ENCODE measurements at places on chromosomes 7 and 10.

DNA sequence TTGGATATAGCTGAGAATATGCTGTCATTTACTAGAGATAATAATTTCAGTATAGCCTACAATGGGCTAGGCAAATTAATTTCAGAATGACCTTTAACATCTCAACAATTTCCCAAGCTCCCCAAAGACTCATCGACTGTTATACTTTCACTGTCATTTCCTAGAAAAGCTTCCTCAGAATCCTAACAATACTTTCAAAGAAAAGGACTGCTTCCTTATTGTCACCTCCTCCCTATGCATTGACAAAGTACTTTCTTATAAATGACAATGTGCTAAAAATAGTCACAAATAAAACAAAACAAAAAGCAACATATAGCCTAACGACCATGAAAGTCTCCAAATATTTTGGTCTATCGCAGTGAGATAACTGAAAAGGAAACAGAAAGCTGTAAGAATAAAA lies 272.6 kb downstream of the ELMO1 start:
- no peak for DNase-seq

DNA sequence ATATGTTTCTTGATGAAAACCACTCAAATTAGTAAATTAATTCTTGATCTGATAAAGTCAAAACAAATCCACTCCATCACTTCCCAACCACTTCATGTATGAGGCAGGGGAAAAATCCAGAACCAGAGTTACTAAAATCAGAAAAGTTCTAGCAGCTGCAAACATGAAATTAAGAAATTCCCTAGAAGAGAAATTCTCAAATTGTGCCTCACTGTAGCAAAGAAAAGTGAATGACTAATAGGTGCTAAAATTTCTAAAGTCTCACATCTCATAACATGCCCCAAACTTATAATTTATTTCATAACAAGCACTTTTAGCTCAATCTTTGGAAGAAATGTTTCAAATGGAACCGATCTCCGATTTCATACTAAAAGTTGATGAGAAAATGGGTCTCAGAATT lies 345.0 kb upstream of the AOAH start:
- no peak for DNase-seq

DNA sequence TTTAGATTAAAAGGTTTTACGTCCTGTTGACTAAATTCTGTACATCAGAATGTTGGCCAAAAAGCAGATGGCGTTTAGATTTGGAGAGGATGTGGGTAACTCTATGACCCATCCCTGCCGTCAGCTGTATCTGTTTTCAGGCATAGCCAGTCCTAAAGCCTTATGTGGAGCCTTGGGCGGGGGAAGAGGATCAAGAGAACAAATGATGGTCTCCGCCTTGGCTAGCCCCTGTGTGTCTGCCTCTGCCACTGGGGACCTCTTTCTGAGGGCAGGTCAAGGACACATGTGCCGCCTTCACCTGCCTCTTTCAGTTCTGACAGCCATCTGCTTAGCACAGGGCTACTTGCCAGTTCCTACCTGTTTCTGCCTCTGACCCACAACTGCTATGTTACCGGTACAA lies 24.1 kb downstream of the PDSS1 start:
- DNase-seq = no peak

- DNase-seq = no peak
These were observed 358.0 kb upstream of the MGMT start for GRCh38 chr10:129108994-129109393.

DNA sequence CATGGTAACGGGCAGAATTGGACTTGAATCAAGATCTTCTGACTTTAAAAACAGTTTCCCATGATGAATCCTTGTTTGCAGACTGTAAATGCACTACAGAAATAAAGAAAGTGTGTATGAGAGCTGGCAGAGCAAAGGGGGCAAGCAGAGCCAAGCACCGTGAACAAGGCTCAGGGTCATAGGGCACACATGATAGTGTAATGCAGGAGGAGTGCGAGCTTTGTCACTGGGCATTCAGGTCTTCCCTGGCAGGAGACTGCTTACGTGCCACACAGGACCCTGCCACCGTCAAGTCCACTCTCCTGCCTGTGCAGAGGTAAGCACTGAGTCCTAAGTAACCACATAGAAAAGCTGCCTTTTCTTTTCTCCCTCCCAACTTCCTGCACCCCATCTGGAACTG lies 93.1 kb upstream of the NPVF start:
- DNase-seq = no peak

GRCh38 chr10:58184120-58184670 lies 83.5 kb downstream of the IPMK start:
- no peak for DNase-seq

Data from right forelimb (tissue), 1 donor.